Endothelial cell of umbilical vein (primary cell): ENCODE measurements at places on chromosomes 4 and X. TPM values are rescaled to one million over a fixed set of nuclear protein-coding genes. Genes with fewer than 3 reads are reported as not detected.
A peak's percentile ranks its signal among the peaks of the same experiment; 100 is the strongest.

GRCh38 chr4:188107931-188108843, 1.2 kb downstream of the TRIML2 start:
- DNase-seq, result no peak

DNA sequence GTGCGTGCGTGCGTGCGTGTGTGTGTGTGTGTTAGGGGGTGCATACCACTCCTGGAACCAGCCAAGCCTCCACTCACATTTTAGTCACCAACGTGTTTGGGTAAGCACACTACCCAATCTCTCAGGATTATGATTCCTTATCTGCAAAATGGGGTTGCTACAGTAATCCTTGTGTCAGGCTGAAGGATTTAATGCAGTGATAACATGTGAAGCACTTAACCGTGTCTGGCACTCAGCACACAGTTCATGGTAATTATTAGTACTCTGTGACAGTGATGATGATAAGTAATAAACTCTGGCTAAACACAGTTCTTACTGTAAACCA, 57.3 kb downstream of the CLDN22 start:
- DNase-seq, result no peak

- no peak for DNase-seq
These were observed 79.7 kb downstream of the VMA21 start for GRCh38 chrX:151476604-151477303.

GRCh38 chr4:152822323-152822722, 42.6 kb downstream of the ARFIP1 start:
- DNase-seq, result no peak

DNA sequence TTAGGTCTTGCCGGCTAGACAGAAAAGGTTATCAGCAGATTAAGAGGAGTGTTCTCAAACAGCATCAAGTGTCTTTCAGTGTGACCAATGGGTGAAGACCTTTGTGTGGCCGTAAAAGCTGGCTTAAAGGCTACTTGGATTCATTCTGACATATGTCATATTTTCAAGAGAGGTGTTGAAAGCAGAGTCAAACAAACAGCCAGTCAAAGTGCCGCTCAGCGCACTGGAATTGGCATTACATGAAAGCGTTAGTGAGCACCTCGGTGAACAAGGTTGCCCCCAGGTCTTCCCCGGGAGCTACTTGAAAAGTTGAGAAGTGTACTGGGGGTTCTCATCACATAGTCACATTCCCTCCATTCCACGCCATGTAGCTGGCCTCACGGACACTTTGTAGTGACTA, 148.9 kb downstream of the SOX3 start:
- no peak for DNase-seq

- DNase-seq, result no peak
These were observed 40.3 kb upstream of the ATXN3L start for GRCh38 chrX:13360146-13360545.

- DNase-seq, result no peak
These were observed 48.1 kb upstream of the FAM9C start for GRCh38 chrX:13092455-13092941.

DNA sequence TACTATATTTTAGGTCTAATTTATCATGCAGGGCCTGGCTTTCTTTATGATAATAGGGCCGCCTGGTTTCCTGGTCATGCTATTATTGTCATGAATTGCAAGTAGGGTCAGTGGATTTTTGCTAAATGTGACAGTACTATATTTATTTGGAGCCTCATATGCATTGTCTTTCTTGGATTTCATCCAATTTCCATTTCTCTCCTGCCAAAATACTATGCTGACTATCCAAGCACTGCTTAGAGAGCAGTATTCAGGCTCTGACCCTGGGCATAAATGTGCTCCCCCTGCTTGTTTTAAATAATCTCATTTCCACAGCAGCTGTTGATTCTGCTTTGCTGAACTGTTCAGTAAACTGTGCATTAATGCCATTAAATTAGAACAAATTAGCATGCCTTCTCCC, 269.3 kb downstream of the GPM6A start:
- no peak for DNase-seq

DNA sequence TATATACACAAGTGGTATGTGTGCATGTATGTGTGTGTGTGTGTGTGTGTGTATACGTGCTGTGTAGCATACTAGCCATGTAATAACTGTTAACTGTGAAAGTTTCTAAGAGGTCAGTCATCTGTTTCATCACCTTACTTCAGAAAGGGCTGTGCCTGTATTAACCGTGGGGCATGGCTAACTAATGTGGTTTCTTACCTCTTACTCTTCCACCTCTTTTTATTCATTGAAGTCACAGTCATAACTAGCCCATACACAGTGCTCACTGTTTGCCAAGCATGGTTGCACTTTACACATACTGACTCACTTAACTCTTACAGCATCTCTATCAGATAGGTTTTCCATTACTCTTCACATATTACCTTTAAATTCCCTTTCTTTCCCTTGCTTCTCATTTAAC, 23.7 kb upstream of the LRAT start:
- DNase-seq, result no peak

DNA sequence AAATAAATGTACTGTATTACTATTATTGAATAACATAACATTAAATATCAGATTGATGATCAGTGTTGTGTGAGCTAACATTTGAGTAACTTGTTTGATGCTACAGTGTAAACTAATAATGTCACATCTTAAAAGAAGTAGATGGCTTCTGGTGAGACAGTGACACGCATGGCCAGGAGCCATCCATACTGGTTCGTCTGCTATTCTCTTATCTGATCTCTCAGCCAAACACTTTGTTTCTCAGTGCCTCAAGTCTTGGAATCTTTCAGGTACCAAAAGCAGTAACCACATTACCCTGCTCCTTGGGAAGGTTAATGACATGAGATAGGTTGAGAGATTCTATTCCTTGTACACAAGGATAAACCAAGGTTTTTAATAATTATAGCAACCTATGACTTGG, 198.1 kb upstream of the IGFBP7 start:
- DNase-seq, result no peak

GRCh38 chr4:172985552-172985951, 183.1 kb upstream of the GALNT7 start:
- DNase-seq, result peak; percentile 37

DNA sequence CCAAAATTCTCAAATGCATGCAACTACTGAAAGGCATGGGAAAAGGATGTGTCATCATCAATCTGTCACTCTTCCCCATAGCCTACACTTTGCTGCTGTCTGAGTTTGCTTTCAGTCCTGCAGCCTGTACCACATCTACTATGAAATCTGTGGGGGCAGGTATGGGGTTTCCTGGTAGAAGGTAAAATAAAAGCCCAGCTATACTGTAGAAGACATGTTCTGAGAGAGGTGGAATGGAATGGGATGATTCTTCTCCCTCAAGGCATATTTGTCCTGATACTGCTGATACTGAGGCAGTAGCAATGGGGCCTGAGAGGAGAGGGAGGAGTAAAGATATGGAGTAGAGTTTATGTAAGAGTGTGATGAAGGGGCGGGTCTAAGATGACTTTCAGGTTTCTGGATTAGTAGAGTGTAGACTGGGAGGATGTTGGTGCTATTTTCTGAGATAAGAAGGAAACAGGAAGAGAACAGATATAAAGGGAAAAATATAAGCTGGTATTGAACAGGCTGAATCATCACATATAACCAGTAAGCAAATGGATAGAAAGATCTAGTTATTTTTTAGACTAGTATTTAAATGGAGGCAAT, 38.7 kb upstream of the GYPA start:
- peak; percentile 10 for DNase-seq

- no peak for DNase-seq
These were observed 9.4 kb upstream of the CPLX1 start for GRCh38 chr4:835148-836002.

- no peak for DNase-seq
These were observed 22.8 kb upstream of the GPR78 start for GRCh38 chr4:8557151-8558076.

CRMP1 gene
- not detected in 2 replicates for total RNA-seq

ASMT gene
- total RNA-seq, result not detected in 2 replicates

IL9R gene
- not detected in 2 replicates for total RNA-seq

ZDHHC15 gene
- not detected in 2 replicates for total RNA-seq

NSG1 gene
- 1.0 and 2.0 TPM in 2 replicates for total RNA-seq

MAGEA10 gene
- not detected in 2 replicates for total RNA-seq
